Natural killer cell treated with Interleukin-12 subunit alpha and Interleukin-12 subunit beta and Interleukin-15 and Interleukin-18, amount 100 ng/mL, for 72 hours (primary cell): ENCODE measurements at places on chromosomes 2 and 18.

DNA sequence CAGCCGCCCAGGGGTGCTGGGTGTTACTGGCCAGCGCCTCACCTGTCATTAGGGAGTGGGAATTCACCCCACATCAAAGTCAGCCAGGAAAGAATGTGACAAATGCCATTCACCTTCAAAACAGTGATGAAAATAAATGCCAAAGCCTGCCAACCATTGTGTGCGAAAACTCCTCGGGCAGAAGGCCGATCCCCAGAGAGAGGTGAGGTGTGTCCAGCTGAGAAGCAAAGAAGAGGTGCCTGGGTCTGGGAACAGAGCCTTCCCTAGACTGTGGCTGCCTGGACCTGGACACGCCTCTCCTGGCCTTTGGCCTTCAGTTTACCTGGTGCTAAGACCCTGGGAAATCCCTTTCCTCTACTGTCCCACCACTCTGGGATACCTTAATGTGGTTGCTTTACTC, 142.7 kb downstream of the CYP26B1 start:
- no peak for DNase-seq

GRCh38 chr2:67576991-67577390, 179.9 kb downstream of the ETAA1 start:
- no peak for DNase-seq

- DNase-seq = no peak
These were observed 17.6 kb downstream of the SATB2 start for GRCh38 chr2:199440118-199440517.

GRCh38 chr18:58106289-58107070, 62.5 kb downstream of the NEDD4L start:
- no peak for DNase-seq

DNA sequence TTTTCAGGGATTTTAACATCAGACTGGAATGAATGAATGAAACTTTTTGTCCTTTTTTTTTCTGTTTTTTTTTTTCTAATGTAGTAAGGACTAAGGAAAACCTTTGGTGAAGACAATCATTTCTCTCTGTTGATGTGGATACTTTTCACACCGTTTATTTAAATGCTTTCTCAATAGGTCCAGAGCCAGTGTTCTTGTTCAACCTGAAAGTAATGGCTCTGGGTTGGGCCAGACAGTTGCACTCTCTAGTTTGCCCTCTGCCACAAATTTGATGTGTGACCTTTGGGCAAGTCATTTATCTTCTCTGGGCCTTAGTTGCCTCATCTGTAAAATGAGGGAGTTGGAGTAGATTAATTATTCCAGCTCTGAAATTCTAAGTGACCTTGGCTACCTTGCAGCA, 53.4 kb downstream of the SMAD4 start:
- no peak for DNase-seq

- DNase-seq = no peak
These were observed 150.6 kb downstream of the PRPF40A start for GRCh38 chr2:152566728-152567069.

DNA sequence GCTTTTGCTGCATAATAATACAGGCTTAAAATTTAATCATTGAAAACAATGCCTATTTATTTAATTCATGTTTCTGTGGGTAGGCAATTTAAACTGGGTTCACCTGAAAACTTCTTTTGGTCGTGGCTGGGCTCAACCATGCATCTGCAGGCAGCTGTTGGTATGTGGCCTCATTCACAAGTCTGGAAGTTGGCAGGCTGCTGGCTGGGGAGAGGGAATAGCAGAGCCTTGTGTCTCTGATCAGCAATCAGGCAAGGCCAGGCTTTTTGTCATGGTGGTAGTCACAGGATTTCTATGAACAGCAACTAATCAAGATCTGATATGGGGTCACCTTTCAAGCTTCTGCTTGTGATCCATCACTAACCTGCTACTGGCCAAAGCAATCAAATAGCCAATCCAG, 130.1 kb upstream of the KCNJ3 start:
- DNase-seq = no peak
